ENCODE measurements at places on chromosomes 7 and 10.

DNA sequence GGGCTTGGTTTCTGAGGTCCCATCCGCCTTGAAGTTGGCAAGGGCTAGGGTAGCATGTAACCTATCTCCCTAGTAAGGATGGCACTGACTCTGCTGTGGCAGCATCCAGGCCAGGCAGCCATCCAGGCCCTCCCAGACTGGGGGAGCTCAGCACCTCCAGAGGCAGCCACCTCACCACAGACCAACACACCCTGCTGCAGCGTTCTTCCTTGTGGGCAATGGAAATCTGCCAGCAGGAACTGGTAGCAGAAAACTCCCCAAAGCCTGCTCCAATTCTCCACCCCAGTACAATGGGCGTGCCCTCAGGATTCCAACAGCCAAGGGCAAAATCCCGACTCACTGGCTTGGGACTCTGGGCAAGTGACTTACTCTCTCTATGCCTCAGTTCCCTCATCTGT lies 27.5 kb downstream of the DLG5 start:
- no peak for DNase-seq

DNA sequence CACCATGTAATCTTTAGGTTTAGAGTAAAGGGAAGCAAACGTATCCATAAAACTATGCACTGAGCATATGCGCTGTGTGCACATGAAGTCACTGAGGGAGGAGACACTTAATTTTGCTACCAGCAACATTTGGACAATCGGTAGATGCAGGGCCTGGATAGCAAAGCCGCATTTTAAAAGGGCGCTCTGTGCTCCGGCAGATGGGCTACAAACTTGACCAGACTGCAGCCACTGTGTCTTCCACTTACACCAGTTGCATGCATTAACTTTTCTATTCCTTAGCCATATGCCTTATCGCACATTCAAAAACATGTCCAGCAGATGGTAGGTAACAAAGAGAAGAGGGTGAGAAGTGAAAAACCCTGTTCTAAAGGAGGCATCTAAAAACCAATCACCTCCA lies 18.3 kb downstream of the FAM171A1 start:
- no peak for DNase-seq

- no peak for DNase-seq
Measured at GRCh38 chr10:68721673-68722335, 765 bp downstream of the CCAR1 start.

DNA sequence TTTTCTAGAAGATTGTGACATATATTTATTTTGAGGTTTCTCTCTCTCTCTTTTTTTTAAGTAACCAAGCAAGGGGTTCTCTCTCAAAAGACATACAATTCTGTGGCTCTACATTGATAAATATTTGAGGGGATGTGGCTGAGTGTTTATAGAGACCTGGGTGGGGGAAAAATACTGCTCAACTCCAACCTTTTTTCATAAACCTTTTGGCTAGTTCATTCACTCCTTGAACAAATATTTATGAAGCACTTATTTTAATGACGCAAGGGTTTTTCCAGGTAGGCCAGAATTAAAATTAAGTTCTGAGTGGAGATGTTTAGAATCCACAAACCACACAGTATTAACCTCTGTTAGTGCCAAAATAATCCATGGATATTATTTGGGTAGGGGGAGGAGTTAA lies 100.2 kb downstream of the PTPRE start:
- DNase-seq: no peak

DNA sequence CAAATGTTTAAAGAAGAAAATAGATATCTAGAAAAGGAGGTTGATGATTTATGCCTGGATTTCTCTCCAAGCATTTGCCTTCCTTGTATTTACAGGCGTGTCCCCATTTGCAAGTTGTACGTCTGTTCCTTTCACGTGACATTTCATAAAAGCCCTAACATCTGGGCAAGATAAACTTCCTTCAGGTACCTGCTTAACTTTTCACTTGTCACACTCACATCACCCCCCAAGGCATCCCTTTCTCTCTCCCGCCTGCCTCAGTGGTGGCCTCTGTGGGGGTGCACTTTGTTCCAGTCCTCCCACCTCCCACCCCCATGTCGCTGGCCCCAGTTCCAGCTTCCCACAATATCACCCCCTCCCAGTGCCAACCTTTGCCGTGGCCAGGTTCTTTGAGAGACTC lies 6.7 kb downstream of the TWIST1 start:
- DNase-seq: no peak

DNA sequence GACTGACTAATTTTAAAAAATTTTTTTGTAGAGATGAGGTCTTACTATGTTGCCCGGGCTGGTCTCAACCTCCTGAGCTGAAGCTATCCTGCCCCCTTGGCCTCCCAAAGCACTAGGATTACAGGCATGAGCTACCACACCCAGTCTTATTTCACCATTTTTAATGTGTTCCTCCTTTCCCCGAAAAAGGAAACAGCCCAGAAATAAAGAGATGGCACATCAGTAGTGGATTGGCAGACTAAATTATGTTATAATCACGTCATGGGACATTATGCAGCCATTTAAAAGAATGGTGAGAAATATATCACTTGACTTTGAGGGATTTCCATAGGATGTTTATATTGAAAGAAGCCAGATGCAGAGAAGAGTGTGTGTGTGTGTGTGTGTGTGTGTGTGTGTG lies 40.5 kb downstream of the CAPZA2 start:
- DNase-seq: no peak

DNA sequence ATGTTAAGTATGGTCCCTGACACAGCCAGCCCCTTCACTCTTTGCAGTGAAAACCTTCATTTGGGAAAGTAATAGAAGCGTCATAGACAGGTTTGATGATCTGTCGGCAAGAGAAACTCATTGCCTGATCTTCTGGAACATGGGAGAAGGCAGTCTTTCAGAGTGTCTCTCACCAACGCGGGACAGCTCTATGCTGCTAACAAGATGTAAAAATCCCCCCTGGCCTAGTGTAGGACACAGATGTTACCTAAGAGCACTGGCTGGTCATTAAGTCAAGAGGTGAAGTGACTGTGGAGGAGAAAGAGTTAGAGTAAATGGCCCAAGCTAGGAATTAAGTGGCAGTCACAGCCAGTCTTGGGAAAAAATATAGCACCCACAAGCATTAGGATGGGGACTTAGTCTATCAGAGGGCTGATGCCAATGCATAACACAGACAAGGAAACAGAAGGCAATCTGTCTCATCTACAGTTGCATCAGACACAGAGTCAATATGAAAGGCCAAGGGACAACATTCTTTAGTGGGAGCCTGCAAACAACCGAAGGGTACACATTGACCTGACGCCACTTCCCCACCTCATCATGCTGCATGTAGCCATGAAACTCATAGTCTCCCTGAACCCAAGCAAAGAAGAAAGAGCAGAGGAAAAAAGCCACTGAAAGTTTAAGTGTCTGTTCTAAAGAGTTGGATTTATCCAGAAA lies 69.5 kb downstream of the SORCS1 start:
- no peak for DNase-seq

GRCh38 chr10:78185693-78186055 lies 152.0 kb downstream of the RPS24 start:
- DNase-seq: no peak

GRCh38 chr7:101547916-101548661 lies 81.0 kb downstream of the MYL10 start:
- no peak for DNase-seq
